Stimulated activated CD4-positive, alpha-beta T cell treated with anti-CD3 and anti-CD28 coated beads, Interleukin-1b, Interleukin-23, amount 100 ng/mL, for 4 hours (primary cell): ENCODE measurements at places on chromosomes 4 and X.

GRCh38 chrX:138719396-138719795, 7.9 kb upstream of the FGF13 start:
- no peak for DNase-seq

DNA sequence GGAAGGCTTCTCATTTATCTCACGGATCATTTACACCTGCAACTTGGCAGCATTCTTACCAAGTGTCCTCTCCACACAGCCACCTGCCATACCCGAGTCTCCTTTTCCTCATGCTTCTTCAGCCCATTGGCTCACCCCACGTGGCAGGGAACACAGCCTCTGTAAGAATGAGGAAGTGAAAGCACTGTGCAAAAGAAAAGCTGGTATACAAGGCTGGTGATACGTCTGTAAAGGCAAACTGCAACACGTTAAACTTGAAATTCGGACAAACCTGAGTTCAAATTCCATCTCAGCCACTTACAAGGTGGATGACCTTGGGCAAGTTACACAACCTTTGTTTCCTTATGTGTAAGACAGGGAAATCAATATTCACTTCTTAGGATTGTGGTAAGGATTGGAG, 164.0 kb upstream of the RASGEF1B start:
- DNase-seq = no peak

DNA sequence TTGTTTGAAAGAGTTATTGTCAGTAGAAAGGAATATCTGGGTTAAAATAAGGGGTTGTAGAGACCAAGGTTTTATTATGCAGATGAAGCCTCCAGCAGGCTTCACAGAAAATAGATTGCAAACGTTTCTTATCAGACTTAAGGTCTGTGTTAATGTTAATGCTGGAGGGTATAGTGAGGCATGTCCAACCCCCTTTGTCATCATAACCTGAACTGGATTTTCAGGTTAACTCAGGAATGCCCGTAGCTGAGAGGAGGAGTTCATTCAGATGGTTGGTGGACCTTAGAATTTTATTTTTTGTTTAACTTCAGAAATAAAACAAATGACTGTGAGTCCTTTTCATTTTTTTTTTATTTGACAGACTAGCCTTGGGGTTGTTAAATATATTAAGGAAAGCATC, 354.1 kb downstream of the GPM6A start:
- no peak for DNase-seq

DNA sequence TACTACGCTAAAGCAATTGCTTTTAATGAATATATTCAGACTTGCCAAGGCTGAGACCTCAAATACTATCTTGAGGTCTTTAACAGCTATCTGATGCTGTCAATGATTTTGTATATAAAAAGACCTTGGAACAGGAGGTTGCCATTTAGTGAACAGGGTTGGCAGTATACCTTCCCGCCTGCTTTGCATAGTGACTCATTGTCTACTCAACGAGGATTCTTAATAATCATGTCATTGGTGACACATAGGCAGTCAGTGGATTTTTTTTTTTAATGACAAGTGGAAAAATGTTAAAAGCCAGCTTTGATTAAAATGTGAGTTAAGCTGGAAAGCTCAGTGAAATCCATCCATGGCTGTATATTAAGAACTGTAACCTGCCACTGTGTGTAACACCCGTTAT, 164.0 kb downstream of the ASMT start:
- no peak for DNase-seq

DNA sequence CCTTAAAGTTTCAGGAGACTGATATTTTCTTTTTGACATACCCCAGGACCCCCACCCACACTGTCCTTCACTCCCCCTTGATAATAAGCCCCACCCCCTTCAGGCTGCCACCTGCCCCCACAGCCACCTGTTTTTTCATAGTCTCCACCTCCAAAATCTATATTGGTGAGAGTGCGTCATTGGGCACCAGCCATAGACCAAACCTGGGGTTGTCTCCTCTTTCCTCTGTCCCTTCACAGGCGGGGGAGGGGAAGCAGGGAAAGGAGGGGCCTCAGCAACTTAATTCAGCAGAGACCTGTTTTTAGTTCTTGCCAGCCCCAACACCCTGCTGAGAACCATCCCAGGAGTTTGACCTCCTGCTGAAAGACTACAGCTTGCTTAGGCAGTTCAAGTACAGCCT, 1.1 kb downstream of the ARHGAP36 start:
- no peak for DNase-seq

GRCh38 chrX:68808686-68809357, 20.0 kb upstream of the EFNB1 start:
- DNase-seq = no peak

GRCh38 chrX:76127341-76127740, 45.5 kb upstream of the PBDC1 start:
- no peak for DNase-seq
